ENCODE measurements at places on chromosomes 4 and X. TPM values are rescaled to one million over a fixed set of nuclear protein-coding genes. Genes with fewer than 3 reads are reported as not detected.

Gene GLUD2
- total RNA-seq = 1.3 TPM

GRCh38 chr4:147842573-147842972, 110.7 kb downstream of the ARHGAP10 start:
- no peaks in the 10 kb centered on the region for H3K27me3 ChIP-seq
- H3K4me1 ChIP-seq = peaks cover 73% of the 10 kb centered on the region
- no peaks in the 10 kb centered on the region for H3K36me3 ChIP-seq
- H3K4me3 ChIP-seq = no peak overlapping the region
- peak overlapping the region; percentile 54 for H3K27ac ChIP-seq

DNA sequence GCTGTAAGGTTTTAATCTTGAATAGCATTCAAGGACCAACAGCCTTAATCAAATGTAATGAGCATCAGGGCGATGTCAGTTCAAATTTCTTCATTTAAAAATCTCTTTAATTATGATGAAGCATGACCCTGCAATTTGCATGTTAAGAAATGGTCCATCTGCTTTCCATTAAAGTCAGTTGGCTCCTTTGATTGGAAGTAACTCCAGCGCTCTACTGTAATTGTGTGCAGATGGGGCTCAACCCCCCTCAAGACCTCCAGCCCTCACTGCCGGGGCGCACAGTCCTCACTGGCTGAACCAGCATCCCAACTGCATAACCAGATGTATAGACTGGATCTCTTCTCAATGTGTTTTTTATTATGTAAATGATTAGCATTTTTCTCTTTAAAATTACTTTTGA, 126.9 kb downstream of the VCX3B start:
- no peaks in the 10 kb centered on the region for H3K27me3 ChIP-seq
- no peak for DNase-seq
- no peaks in the 10 kb centered on the region for H3K36me3 ChIP-seq
- no peak overlapping the region for H3K27ac ChIP-seq

- H3K4me1 ChIP-seq = peaks cover 17% of the 10 kb centered on the region
- DNase-seq = no peak
- no peaks in the 10 kb centered on the region for H3K36me3 ChIP-seq
- H3K4me3 ChIP-seq = peak overlapping the region; percentile 44
Measured at GRCh38 chr4:128552586-128552907, 257.0 kb upstream of the JADE1 start.

GRCh38 chr4:70449220-70449619, 22.8 kb upstream of the MUC7 start:
- DNase-seq = no peak
- H3K27ac ChIP-seq = no peak overlapping the region
- no peak overlapping the region for H3K4me3 ChIP-seq
- H3K4me1 ChIP-seq = no peaks in the 10 kb centered on the region
- H3K36me3 ChIP-seq = no peaks in the 10 kb centered on the region

Measured in heart right ventricle (tissue), 16 donors.